Astrocyte of the spinal cord (primary cell): ENCODE measurements at places on chromosomes 7 and 10.

DNA sequence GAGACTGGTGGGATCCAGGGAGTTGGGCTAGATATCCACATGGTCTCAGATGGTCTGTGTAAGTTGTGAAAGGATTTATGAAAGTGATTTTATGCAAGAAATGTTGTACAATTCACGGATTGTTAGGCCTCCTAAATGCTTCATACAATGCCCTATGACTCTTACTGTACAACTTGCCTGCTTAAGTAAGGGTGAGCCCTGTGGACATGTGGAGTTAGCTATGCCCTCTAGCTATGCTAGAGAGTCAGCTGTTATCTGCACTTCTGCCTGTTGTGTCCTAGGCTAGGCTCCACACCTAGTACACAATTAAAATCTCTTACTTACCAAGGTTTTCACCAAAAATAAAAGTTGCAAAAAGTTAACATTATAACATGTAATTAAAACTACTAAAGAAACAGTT lies 1.7 kb upstream of the CFAP43 start:
- no peak for DNase-seq

- no peak for DNase-seq
Observed at GRCh38 chr10:84412482-84412881, 84.1 kb downstream of the CCSER2 start.

- no peak for DNase-seq
Observed at GRCh38 chr10:127905001-127905847, 1.7 kb upstream of the PTPRE start.

DNA sequence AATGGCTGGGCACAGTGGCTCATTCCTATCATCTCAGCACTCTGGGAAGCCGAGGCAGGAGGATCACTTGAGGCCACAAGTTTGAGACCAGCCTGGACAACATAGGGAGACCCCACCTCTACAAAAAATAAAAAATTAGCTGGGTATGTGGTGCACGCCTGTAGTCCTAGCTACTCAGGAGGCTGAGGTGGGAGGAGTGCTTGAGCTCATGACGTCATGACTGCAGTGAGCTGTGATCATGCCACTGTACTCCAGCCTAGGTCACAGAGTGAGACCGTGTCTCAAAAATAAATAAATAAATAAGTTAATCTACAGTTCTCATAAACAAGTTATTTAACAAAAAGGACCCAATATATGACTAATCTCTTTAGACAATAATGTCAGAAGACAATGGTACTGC lies 76.2 kb downstream of the TPK1 start:
- no peak for DNase-seq

- no peak for DNase-seq
Observed at GRCh38 chr7:45001138-45001694, 1.2 kb downstream of the CCM2 start.

GRCh38 chr10:62025901-62026879 lies 124.7 kb downstream of the ARID5B start:
- DNase-seq, result peak; percentile 55

DNA sequence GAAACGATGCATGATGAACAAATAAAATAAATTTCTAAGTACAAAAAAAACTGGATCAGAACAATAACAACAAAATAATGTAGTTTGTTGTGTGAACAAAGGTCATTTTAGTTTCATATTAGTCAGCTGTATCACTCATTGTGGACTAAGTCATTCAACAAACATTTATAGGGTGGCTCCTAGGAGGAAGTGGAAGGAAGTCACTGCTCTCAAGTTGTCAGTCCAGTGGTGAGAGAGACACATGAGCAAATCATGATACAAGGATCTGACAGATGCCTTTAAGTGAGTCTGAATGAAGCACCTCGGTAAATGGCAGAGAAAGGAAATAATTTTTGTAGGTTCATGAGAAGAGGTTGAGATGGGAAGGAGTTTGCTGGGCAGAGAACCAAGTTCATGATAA lies 56.8 kb downstream of the EPDR1 start:
- no peak for DNase-seq
